B cell (primary cell): ENCODE measurements at places on chromosomes 12 and 14.
A peak's percentile ranks its signal among the peaks of the same experiment; 100 is the strongest.

DNA sequence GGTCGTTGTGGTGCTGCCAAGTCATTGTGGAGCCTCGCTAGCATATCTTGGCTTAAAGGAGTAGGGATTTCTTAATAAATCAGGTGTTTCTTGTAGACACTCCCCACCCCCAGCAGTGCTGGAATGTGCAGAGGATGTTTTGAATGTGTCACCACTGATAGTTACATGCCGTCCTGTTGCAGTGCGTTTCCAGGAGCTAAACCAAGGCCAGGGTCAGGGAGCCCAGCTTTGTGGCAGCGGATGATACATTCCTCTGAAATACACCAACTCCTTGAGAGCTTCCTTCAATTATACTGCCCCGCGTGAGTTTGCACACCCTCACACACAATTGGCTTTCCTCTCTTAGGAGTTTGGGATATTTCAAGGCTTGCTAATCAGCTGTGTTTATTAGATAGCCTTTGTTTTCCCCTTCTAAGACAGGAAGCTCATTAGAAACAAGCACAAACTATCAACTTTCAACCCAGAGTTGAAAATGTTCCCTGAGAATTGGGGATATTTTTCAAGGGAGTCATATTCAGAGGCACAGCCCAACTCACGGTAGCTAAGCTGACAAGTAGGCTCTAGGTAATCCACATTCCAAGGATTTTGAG is 154.9 kb downstream of the C12orf75 start:
- no peaks in the 10 kb centered on the region for H3K27me3 ChIP-seq
- H3K4me3 ChIP-seq = no peak overlapping the region
- H3K27ac ChIP-seq = no peak overlapping the region
- no peaks in the 10 kb centered on the region for H3K4me1 ChIP-seq
- DNase-seq = no peak
- no peaks in the 10 kb centered on the region for H3K36me3 ChIP-seq

DNA sequence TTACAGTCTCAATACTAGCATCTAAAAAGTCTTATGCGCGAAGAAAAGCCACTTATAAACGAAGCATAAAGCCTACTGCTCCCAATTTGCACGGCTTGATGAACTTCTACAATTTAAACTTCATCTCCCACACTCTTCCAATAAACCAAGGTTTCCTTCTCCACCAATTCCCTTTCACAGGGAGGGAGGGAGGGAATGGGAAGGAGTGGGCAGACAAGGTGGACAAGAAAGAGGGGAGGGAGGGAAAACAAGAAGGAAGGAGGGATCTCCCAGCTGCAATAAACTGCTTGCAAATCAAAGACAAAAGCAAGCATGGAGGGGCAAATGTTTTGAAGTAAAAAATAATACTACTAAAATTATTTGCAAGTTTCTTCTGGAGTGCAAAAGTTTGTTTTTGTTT is 64.5 kb downstream of the MED13L start:
- no peaks in the 10 kb centered on the region for H3K27me3 ChIP-seq
- H3K4me3 ChIP-seq = no peak overlapping the region
- peaks cover 8% of the 10 kb centered on the region for H3K4me1 ChIP-seq
- H3K27ac ChIP-seq = no peak overlapping the region

GRCh38 chr14:103334644-103335622 is 896 bp downstream of the EIF5 start:
- no peaks in the 10 kb centered on the region for H3K27me3 ChIP-seq
- H3K4me1 ChIP-seq = peaks cover 17% of the 10 kb centered on the region
- peaks cover 46% of the 10 kb centered on the region for H3K36me3 ChIP-seq
- DNase-seq = peak; percentile 87

DNA sequence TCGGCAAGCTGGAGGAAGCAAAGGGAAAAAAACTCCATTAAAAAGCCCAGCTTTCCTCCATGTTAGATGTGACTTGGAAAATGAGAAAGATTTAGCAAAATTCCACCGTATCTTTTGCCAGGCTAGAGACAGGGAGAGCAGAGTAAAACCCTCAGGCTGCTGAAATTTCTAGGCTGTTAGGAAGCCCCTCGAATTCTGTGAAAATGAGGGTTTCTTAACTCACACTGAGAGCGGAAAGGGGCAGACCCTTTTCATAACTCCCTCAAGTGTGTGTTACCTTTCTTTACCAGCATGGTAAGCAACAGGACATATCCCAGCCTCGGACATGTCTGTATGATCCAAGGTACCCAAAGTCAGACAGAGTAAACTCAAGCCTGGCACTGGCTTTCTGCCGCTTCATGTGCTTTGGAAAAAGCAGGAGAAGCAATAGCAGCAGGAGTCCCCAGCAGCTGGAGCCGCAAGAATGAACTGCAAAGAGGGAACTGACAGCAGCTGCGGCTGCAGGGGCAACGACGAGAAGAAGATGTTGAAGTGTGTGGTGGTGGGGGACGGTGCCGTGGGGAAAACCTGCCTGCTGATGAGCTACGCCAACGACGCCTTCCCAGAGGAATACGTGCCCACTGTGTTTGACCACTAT is at the start of gene RHOJ:
RHOJ (plus strand) TSS at position 37 of the 637 bp plus-strand sequence; CDS start at position 464, 427 bp downstream.
- H3K4me1 ChIP-seq = no peaks in the 10 kb centered on the region
- H3K4me3 ChIP-seq = no peak within 1 kb of the TSS
- no peak within 1 kb of the TSS for H3K27ac ChIP-seq
- H3K36me3 ChIP-seq = no peaks in the 10 kb centered on the region
- no peak for DNase-seq

DNA sequence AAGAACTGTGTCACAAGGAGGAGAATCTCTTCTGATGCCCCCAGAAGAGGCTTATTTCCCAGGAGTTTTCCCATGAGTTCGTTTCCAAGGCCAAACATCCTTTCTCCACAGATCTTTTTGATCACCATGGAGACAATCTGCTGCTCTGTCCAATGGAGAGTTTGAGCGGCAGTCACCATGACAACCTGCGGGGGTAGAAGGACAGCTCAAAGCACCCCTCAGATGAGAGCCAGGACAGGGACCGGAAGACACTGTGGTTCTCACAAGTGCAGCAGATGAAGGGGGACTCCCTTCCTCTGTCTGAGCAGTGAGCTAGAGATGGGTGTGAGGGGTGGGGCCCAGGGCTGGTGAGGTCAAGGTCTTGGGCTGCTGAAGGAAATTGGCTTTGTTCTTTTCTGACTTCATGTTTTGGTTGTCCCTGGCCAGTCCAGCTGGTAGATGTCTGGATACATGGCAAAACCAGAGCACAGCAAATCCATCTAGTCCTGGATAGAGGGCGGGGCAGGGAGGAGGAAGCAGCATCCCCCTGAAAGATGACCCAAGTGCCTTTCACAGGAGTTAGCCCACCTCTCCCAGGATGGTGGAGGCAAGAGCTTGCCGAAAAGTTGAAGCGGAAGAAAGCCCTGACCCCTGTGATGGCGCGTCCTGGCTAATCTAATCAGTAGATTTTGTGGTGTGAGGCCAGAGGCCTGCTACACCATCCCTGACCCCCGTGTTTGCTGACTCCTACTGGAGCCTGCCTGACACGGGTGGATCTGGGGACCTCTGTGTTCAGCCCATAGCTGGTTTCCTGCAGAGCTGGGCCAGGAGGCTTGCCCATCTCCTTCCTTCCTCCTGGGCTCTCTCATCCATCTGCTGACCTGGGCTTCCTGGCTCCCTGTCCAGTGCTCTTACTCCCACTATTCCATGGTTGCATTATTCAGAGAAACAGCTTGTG is 24.4 kb downstream of the DHRS2 start:
- no peak for DNase-seq
- no peaks in the 10 kb centered on the region for H3K27me3 ChIP-seq
- H3K4me1 ChIP-seq = no peaks in the 10 kb centered on the region
